Sigmoid colon (tissue), 7 donors: ENCODE measurements at places on chromosomes 11 and 22. TPM values are rescaled to one million over a fixed set of nuclear protein-coding genes. Genes with fewer than 3 reads are reported as not detected.
A peak's percentile ranks its signal among the peaks of the same experiment; 100 is the strongest.

Gene RAB36
- 2.5 TPM for total RNA-seq

Gene OR52I1
- total RNA-seq, result not detected

Gene APOL5
- total RNA-seq, result not detected

Gene DEFB131B
- not detected for total RNA-seq

Gene C11orf42
- not detected for total RNA-seq

Gene KLHL22
- total RNA-seq, result 31.9 TPM

Gene PELI3
- total RNA-seq, result 21.2 TPM

Gene OR8G1
- not detected for total RNA-seq

DNA sequence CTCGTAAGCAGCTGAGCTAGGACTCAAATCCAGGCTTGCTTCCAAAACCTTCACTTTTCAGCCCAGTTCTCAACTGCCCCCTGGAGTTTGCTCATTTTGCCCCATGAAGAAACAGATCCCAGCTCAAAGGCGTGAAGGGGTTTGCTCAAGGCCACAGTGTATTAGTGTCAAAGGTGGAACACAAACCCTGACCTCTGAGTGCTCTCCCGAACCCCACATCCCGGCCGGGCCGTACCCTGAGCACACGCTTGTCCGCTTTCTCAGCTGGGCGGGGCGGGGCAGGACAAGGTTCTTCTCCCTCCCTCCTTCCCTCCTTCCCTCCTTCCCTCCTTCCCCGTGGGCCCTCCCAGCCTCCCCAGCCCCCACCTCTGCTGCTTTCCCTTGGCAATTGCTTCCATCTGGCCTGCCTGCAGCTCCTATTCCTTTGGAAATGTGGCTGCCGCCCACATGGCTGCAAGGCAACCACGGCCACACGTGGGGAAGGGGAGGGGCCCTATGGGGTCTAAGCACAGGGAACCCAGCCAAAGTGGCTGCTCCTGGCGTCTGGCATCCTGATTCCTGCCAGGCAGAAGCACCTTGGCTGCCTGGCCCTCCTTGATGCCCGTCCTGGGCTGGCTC is 4.1 kb downstream of the ST3GAL4 start:
- no peaks in the 10 kb centered on the region for H3K36me3 ChIP-seq
- H3K27me3 ChIP-seq, result no peaks in the 10 kb centered on the region
- peaks cover 64% of the 10 kb centered on the region for H3K4me1 ChIP-seq
- DNase-seq, result peak; percentile 92
- peak overlapping the region; percentile 88 for H3K27ac ChIP-seq

GRCh38 chr11:108780119-108780518 is 115.2 kb downstream of the DDX10 start:
- H3K27ac ChIP-seq, result no peak overlapping the region
- no peak for DNase-seq
- H3K36me3 ChIP-seq, result no peaks in the 10 kb centered on the region
- H3K27me3 ChIP-seq, result no peaks in the 10 kb centered on the region
- H3K4me1 ChIP-seq, result no peaks in the 10 kb centered on the region

DNA sequence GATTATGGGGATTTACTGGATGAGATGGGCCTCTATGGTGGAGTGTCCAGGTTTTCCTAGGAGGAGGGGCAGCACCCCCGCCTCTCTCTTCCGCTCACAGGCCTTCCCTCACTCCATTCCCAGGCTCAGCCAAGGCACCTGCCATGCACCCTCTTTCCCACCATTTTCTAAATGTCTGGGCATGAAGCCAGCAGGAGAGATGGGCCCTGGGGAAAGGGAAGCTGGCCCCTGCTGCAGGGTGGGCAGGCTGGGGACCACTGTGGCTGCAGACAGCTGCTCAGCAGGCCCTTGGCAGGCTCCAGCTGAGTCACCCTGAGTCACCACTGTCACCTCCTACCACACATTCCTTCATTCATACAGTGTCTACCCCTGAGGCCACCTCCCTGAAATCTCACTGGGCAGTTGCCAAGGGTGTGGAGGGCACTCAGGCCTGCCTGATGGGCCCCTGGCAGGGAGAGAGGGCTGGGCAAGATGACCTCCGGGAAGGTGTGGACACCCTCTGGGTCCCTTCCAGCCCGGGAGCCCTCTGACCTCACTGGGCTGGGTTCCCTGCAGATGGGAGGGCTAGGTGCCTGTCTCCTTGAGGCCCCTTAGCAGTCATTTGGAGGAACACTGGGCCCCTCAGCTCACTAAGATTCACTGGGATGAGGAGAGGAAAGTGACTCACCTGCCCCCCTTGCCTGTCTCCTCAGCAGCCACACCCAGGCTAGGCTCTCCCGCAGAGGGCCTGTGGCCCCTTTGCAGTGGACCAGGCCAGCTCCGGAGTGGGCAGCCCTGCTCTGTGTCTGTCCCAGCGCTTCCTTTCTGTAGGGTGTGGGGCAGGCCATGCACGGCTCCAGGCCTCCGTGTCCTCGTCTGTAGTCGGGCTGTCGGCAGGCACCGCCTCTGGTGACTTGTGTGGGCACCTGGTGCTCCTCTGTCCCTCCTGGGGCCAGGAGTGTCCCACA is 7.8 kb downstream of the MYEOV start:
- H3K27me3 ChIP-seq, result no peaks in the 10 kb centered on the region
- no peak overlapping the region for H3K4me3 ChIP-seq
- no peak for DNase-seq
- no peaks in the 10 kb centered on the region for H3K4me1 ChIP-seq
- no peak overlapping the region for H3K27ac ChIP-seq

DNA sequence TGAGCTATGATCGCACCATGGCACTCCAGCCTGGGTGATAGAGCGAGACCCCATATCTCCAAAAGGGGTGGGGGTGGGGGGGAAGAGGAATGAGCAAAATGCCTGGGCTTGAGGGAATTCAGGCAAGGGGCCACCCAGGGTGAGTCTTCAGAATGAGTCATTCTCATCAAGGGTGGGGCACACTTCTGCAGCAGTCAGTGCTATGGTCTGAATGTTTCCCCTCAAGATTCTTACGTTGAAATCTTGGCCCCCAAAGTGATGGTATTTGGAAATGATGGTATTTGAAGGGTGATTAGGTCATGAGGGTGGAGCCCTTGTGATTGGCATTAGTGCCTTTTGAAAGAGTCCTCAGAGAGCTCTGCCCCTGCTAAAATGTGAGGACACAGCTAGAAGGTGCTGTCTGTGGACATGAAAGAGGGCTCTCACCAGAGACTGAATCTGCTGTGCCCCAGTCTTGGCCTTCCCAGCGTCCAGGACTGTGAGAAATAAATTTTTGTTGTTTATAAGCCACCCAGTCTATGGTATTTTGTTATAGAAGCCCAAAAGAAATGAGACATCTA is 86.4 kb upstream of the THY1 start:
- peak overlapping the region; percentile 32 for H3K27ac ChIP-seq
- peaks cover 2% of the 10 kb centered on the region for H3K27me3 ChIP-seq
- no peaks in the 10 kb centered on the region for H3K36me3 ChIP-seq
- DNase-seq, result no peak

DNA sequence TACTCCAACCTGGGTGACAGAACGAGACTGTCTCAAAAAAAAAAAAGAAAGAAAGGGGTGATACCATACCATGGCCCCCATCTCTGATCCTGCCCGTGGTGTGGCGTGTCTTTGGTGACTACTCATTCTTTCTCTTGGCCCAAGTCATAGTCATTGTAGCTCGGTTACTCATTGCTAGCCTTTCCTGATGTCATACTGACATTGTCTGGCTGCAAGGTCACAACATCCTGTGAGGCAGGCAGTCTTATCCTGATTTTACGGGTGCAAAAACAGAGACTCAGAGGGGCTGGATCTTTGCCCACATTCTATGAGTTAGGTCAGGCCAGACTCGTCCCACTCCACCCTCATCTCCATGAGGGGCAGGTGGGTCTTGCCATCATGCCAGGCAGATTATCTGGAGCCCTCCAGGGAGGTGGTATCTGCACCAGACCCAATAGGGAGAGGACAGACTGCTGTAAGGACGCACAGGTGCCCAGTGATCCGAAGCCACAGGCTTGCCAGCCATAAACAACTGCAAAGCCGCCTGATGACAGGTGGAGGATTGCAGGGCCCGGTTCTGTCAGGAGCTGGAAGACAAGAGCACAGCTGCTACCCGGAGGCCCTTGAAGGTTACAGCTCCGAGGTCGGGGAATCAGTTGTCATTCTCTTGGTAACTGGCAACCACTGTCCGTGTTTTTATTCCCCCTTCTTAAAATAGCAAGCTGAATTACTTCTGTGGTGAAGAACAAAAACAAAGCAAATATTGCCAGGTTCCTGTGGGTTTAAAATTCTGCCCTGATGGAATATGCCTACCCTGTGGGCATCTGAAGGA is 13.8 kb downstream of the TOM1 start:
- H3K4me3 ChIP-seq, result no peak overlapping the region
- peak overlapping the region; percentile 36 for H3K27ac ChIP-seq
- H3K27me3 ChIP-seq, result no peaks in the 10 kb centered on the region
- DNase-seq, result peak; percentile 67
- peaks cover 39% of the 10 kb centered on the region for H3K4me1 ChIP-seq

GRCh38 chr11:33773404-33773986 is 825 bp downstream of the FBXO3 start:
- peak overlapping the region; percentile 97 for H3K4me3 ChIP-seq
- peaks cover 42% of the 10 kb centered on the region for H3K4me1 ChIP-seq
- no peaks in the 10 kb centered on the region for H3K27me3 ChIP-seq
- H3K27ac ChIP-seq, result peak overlapping the region; percentile 90

- no peaks in the 10 kb centered on the region for H3K4me1 ChIP-seq
- peaks cover 56% of the 10 kb centered on the region for H3K36me3 ChIP-seq
- H3K4me3 ChIP-seq, result no peak overlapping the region
- DNase-seq, result no peak
- H3K27ac ChIP-seq, result no peak overlapping the region
- no peaks in the 10 kb centered on the region for H3K27me3 ChIP-seq
Measured at GRCh38 chr11:118657238-118657637, 22.2 kb downstream of the TREH start.

- H3K27me3 ChIP-seq, result no peaks in the 10 kb centered on the region
- H3K4me3 ChIP-seq, result no peak overlapping the region
- DNase-seq, result no peak
- H3K36me3 ChIP-seq, result peaks cover 15% of the 10 kb centered on the region
Measured at GRCh38 chr11:111674941-111675340, 72.7 kb downstream of the SIK2 start.

- no peak overlapping the region for H3K27ac ChIP-seq
- no peak for DNase-seq
- no peak overlapping the region for H3K4me3 ChIP-seq
- no peaks in the 10 kb centered on the region for H3K4me1 ChIP-seq
- H3K27me3 ChIP-seq, result no peaks in the 10 kb centered on the region
- no peaks in the 10 kb centered on the region for H3K36me3 ChIP-seq
Measured at GRCh38 chr11:44351898-44352498, 42.1 kb upstream of the ALX4 start.

GRCh38 chr11:12215181-12215593 is 104.8 kb downstream of the MICAL2 start:
- no peak for DNase-seq
- peak overlapping the region; percentile 51 for H3K27ac ChIP-seq
- H3K4me3 ChIP-seq, result no peak overlapping the region
- peaks cover 61% of the 10 kb centered on the region for H3K4me1 ChIP-seq
- H3K36me3 ChIP-seq, result peaks cover 5% of the 10 kb centered on the region

GRCh38 chr11:100224541-100225034 is 462.5 kb upstream of the ARHGAP42 start:
- no peak overlapping the region for H3K27ac ChIP-seq
- H3K4me3 ChIP-seq, result no peak overlapping the region
- H3K27me3 ChIP-seq, result no peaks in the 10 kb centered on the region
- DNase-seq, result no peak
- H3K4me1 ChIP-seq, result no peaks in the 10 kb centered on the region
- H3K36me3 ChIP-seq, result no peaks in the 10 kb centered on the region

DNA sequence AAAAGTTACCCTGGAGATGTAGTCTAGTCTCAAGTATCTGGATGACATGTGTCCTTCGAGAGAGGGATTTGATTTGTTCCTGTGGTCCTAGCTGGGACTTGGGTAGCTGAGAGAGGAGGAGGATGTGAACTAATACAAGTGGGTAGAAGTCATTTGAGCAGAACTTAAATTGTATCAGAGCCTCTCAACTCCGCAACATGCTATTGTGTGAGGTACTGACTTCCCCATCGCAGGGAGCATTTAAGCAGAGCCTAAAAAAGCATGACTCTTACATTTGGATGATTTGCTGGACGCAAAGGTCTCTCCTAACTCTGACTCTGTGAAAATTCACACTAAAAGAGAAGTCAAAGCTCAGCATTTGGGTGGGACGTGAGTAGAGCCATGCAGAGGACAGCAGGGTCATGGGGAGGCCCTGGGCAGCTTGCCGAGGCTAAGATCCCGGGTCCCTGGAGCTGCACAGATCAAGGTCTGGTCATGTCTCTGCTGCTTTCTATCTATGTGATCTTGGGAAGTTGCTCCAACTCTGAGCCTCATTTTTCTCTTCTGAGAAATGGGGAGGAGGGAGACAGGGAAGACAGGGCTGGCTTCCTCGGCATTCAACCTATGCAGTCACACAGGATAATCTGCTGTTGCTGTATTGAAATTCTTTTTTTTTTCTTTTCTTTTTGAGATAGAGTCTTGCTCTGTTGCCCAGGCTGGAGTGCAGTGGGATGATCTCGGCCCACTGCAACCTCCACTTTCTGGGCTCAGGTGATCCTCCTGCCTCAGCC is 44.9 kb downstream of the CD82 start:
- no peaks in the 10 kb centered on the region for H3K4me1 ChIP-seq
- H3K27me3 ChIP-seq, result no peaks in the 10 kb centered on the region
- peaks cover 8% of the 10 kb centered on the region for H3K36me3 ChIP-seq
- H3K27ac ChIP-seq, result no peak overlapping the region
- H3K4me3 ChIP-seq, result no peak overlapping the region

GRCh38 chr11:115522302-115522701 is 18.1 kb upstream of the CADM1 start:
- no peak for DNase-seq
- H3K27me3 ChIP-seq, result no peaks in the 10 kb centered on the region
- H3K4me1 ChIP-seq, result no peaks in the 10 kb centered on the region
- no peaks in the 10 kb centered on the region for H3K36me3 ChIP-seq
- H3K27ac ChIP-seq, result no peak overlapping the region
- H3K4me3 ChIP-seq, result no peak overlapping the region

- no peak for DNase-seq
- H3K36me3 ChIP-seq, result no peaks in the 10 kb centered on the region
- no peaks in the 10 kb centered on the region for H3K27me3 ChIP-seq
- H3K4me3 ChIP-seq, result no peak overlapping the region
- H3K4me1 ChIP-seq, result no peaks in the 10 kb centered on the region
Measured at GRCh38 chr11:85930879-85931366, 75.7 kb downstream of the CCDC83 start.

DNA sequence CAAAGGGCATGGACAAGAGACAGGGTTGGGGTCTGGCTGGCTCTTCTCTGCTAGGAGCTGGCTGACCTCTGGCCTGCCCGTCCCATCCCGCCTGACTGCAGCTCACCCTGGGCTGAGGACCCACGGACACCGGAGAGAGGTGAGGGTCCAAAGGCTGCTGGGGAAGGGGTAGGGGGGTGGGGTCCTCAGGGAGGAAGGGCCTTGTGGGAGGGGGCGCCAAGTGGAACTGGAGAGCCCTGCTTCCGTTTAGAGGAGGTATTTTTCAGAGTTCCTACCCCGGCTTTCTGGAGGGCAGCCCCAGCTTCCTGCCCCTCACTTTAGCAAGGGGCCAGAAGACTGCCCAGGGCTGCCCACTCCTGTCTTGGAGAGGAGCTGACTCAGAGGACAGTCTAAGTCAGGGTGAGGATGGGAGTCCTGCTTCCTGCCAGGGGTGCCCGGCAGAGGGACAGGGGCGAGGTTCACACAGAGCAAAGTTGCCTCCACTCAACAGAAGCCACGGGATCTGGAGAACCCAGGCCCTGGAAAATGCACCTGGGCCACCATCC is 7.1 kb downstream of the LARGE2 start:
- H3K4me1 ChIP-seq, result no peaks in the 10 kb centered on the region
- DNase-seq, result no peak
- H3K4me3 ChIP-seq, result no peak overlapping the region
- H3K27me3 ChIP-seq, result no peaks in the 10 kb centered on the region
- no peak overlapping the region for H3K27ac ChIP-seq
